ENCODE measurements at places on chromosomes 2 and 18.

DNA sequence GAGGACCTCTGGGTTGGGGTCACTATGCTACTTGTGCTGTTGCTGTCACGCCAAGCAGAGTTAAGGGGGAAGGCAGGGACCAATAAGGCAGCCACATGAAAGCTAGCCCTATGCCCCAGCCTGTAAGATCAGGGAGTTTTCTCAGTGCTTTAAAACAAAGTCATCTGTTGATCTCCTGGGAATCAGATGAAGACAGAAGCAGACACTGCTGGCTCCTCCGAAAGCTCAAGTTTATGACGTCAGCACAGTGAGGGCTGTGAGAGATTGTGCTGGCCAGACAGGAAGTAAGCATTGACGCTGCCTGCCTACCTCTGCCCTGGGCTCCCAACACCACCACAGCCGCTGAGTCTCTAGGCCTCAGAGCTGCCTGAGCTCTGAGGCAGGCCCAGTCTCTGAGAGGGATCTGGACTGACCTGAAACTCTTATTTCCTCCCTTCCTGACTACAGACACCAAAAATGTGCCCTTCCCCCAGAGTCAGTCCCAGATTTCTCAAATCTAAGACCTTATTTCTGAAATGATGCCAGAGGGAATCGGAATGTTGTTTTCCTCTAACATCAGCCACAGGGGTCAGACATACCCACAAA, 118.1 kb upstream of the EPAS1 start:
- peak; percentile 98 for DNase-seq

- peak; percentile 51 for DNase-seq
Measured at GRCh38 chr18:58671632-58672564, 633 bp downstream of the MALT1 start.

- DNase-seq, result peak; percentile 100
Measured at GRCh38 chr2:215728504-215729065, 284.8 kb downstream of the MREG start.

DNA sequence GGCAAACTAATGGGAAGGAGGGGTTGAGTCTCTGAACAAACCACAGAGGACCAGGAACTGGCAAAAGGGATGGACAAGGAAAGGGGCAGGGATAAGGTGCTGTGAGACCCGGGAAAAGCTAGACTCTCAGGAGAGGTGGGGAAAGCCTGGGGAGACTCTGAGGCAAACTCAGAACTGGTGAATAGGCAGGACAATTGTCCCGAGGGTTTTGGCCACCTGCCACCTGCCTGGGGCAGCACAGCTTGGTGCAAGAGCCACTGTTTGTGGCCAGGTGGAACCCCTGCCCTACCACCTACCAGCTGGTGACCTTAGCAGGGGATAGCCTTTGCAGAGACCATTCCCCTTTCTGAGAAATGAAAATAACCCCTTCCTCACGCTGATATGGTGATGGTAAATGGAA, 129.4 kb upstream of the ASB18 start:
- DNase-seq, result no peak

DNA sequence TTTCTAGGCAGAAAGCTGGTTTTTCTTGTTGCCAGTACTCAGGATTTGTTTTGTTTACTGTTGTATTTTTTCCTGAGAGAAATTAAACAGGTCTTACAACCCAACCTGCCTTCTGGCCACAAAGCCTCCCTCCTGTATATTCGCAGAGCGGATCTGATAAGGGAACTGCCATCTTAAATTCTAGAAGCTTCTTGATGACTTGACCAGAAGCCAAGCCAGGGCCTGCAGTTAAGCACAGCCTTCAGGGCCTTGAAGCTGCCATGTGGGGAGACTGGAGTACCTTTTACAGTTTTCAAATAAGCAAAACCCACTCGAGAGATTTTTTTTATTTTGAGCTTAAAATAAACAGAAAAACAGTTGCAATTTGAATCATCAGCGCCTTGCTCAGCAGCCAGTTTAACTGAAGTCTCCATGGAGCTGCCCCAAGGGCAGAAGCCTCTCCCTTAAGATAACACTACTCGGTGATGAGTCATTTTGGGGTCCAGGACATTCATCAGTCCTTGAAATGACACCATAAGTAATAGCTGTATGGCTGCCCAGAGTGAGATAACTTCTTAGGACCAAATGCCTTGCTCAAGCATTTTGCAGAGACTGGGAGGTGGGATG, 51.5 kb upstream of the PHLPP1 start:
- DNase-seq, result peak; percentile 30

- DNase-seq, result peak; percentile 75
Measured at GRCh38 chr2:26764078-26764887, at the start of gene SLC35F6. Gene SLC35F6, plus strand, starts transcription at chr2:26764284. Its CDS starts 66 bp downstream, at chr2:26764350.

GRCh38 chr18:62999392-62999791, 284.1 kb downstream of the PHLPP1 start:
- peak; percentile 78 for DNase-seq

GRCh38 chr2:158619496-158619895, 162.7 kb downstream of the PKP4 start:
- peak; percentile 67 for DNase-seq

DNA sequence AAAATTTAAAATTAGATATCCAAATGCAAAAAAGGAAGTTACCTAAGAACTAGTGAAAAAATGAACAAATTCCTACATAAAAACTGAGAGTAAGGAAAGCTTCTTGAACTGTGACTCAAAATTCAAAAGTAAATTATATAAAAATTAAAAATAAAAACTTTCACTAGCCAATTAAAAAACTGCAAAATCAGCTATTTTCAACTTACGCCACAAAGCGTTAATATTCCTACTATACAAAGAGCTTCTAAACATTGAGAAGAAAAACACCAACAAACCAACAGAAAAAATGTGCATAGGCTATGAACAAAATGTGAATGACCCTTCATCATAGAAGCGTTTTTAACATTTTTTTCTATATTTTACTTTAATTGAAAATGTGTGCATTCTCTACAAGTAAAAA, 445.7 kb downstream of the CDH2 start:
- DNase-seq, result no peak

DNA sequence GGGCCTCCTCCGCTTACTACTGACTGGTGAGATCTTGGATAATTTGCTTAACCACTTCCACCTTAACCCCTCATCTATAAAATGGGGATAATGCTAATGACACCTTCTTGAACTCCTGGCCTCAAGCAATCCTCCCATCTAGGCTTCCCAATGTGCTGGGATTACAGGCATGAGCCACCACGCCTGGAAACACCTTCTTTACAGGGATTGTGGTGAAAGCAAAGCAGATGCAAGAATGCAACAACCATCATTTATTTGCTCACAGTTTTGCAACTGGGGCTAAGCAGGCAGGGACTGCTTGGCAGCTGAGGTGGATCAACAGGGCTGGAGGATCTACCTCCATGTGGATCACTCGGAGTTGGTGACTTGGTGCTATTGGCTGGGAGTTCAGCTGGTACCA, 76.2 kb upstream of the ZNF532 start:
- DNase-seq, result no peak

GRCh38 chr2:17104454-17104853, 413.8 kb downstream of the RAD51AP2 start:
- DNase-seq, result peak; percentile 68

DNA sequence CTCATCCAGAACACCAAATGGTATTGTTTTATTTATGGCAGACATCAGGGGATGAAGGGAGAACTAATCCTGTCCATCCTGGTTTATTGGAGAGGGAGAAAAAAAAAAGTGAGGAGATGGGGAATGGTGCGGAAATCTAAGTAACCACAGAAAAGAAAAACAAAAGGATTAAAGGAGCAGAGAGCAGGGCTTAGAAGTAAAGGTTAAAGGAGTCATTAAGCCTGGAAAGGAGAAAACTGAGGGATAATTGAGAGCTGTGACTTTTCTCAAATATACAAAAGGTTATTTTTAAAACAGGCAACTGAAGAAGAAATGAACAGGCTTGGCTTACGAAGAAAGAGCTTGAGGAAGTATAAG, 127.2 kb upstream of the PPP1CB start:
- DNase-seq, result no peak

DNA sequence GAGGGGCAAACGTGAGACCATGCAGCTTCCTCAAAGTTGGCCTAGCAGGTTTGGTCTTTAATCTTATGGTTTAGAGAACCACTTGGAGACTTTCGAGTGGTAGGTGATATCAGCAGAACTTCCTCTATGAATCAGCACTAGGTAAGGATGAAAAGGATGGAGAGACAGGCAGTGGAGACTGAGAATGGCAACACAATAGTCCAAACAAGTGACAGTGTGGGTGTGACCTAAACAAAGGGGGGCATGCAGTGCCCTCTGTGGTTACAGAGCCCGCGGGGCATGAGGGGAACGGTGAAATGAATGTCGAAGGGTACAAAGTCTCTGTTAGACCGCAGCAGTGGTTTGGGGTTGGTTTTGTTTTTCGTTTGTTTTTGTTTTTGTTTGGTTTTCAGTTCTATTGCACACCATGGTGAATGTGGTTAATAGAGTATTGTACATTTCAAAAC, 143.9 kb downstream of the L3MBTL4 start:
- no peak for DNase-seq

GRCh38 chr18:48263914-48264902, 145.0 kb downstream of the ZBTB7C start:
- no peak for DNase-seq

- DNase-seq, result no peak
Measured at GRCh38 chr2:207327513-207327912, 161.8 kb upstream of the KLF7 start.

DNA sequence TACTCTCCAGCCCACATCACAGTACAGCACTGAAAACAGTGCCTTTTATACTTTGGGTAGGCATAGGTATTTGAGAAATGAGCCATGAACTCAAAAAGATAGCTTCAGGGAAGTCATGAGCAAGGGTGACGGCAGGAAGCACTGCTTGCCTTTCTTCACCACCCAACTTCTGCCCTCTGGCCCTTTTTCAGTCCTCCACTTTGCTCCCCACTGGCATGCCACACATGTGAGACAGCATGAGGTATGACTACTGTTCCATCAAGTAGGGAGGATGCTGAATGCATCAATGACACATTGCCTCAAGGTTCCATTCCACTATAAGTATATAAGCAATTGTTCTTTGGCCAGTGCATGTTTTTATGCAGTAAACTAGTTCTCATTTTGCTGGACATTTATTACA, 373.0 kb downstream of the NRXN1 start:
- no peak for DNase-seq

- no peak for DNase-seq
Measured at GRCh38 chr2:159116922-159117321, 148.5 kb downstream of the TANC1 start.

DNA sequence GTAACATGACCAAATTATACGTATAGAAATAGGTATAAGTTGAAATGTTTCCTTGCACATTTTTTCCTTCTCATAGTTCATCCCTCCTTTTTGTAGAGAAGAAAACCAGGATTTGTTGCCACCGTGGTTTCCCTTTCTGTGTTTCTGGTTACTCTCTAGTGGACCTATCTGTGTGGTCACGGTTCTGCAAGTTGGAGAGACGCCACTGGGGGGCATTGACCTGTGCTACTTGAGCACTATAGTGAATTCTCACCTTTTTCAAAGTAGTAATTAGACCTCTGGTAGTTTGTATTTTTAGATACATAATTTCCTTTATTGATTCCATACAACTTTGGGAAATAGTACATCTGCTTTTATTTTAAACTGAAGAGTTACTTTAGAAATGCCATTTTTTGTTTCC, 444.8 kb downstream of the PTPRM start:
- DNase-seq, result no peak

DNA sequence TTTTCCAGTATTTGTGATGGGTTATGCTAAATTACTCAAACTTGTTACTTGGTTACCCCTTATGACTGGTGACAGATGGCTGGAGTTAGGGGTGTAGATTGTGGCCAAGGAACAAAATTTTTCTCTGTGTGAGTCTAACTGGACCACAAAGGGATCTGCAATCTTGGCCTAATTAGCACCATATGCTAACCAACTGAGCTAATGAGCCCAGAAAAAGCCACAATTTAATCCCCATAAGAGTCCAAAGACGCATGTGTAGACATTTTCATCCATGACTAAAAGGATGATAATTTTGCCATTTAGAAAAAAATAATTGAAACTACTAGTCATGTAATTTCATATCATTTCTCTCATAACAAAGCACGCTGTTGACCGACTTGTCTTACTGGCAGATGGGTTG, 151.2 kb downstream of the ABCA12 start:
- no peak for DNase-seq

GRCh38 chr2:152089238-152089637, 9.6 kb downstream of the CACNB4 start:
- no peak for DNase-seq

GRCh38 chr2:239461291-239462190, 60.7 kb upstream of the HDAC4 start:
- peak; percentile 22 for DNase-seq

DNA sequence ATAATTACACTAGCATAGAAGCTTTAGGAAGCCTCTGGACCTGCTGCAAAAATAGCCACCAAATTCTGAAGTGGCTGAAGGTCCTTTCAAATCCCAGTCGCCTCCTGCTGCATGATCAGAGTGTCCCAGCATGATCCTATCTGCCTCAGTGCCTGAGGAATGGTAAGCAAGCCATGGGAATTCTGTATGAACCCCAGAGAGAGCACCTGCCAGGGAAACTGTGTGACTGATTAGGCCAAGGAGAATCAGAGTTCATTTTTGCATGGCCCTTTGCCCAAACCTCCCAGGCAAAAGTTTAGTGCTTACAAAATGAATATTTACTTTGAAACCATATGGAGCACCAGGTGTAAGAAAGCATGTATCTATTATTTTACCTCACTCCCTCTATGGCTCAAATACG, 221.4 kb downstream of the ARL4C start:
- DNase-seq, result no peak

DNA sequence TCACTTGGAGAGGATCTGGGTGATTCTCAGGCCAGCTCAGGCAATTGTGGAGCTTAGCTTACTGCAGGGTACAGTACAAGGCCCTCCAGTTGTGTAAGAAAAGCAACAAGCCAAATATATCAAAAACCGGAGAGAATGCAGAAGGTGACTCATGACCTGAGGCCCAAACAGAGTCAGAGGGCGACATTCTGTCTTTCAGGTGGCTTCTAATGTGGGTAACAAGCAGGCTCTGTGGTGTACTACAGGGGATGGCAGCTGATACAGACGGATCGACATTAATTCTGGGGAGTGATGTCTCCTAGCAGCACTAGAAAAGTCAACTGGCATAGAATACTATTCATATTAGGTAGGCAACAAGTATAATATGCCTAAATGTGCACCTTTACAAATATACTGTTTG, 219.5 kb upstream of the SOX11 start:
- DNase-seq, result no peak

DNA sequence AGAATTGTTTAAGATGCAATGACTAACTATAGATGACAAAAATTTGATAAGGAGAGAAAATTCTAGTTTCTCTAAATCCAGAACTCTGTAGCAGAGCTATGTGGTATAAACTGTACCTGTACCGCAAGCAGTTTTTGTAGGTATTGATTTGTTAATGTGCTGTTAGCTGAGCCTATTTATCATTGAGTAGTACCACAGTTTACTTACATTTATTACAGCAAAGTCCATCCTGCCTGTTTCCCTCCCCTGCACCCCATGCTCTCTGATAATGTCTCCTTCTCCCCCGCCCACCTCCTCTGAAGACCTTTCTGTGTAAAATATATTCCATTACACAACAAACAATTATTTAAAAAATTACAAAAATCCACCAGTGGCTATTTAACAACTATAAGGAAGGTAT, 170.6 kb downstream of the RNF152 start:
- no peak for DNase-seq

All from choroid plexus epithelial cell (primary cell).